ENCODE measurements at places on chromosomes 5 and 9. TPM values are rescaled to one million over a fixed set of nuclear protein-coding genes. Genes with fewer than 3 reads are reported as not detected.

DNA sequence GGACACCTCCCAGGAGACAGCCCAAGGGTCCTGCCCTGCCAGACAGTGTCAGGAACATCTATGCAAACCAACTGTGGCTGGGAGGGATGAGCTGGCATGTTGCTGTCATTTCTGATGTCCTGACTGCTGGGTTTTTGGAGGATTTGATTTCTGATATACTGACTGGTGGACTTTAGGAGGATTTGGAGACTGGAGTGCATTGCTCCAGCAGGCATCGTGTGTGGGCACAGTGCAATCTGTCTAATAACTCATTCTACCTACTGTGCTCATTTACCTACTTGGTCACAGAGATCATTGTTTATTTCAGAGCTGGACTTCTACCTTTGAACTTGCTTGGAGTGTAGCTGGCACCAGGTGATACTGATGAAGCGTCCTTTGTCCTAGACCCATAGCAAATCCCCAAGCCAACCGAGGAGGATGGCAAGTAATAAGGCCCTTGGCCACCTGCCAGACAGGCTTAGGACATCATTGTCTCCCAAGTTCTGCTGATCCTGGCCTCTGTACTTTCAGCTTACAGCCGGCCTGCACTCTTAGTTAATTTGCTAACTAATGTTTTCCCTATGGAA is 124.3 kb upstream of the ICE1 start:
- DNase-seq = peak; percentile 92

GRCh38 chr5:50675385-50675784 is 8.9 kb downstream of the PARP8 start:
- no peak for DNase-seq

DNA sequence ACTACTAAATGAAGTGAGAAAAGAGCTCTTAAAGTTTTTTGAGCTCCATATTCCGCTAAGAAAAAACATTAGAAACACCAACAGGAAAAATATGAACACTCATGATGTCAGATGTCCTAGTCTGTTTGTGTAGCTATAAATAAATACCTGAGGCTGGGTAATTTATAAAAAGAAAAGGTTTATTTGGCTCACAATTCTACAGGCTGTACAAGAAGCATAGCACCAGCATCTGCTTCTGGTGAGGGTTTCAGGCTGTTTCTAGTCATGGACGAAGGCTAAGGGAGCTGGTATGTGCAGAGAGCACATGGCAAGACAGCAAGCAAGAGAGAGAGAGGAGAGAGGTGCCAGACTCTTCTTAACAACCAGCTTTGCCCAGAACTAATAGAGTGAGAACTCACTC is 186.2 kb downstream of the PLK2 start:
- DNase-seq = no peak

DNA sequence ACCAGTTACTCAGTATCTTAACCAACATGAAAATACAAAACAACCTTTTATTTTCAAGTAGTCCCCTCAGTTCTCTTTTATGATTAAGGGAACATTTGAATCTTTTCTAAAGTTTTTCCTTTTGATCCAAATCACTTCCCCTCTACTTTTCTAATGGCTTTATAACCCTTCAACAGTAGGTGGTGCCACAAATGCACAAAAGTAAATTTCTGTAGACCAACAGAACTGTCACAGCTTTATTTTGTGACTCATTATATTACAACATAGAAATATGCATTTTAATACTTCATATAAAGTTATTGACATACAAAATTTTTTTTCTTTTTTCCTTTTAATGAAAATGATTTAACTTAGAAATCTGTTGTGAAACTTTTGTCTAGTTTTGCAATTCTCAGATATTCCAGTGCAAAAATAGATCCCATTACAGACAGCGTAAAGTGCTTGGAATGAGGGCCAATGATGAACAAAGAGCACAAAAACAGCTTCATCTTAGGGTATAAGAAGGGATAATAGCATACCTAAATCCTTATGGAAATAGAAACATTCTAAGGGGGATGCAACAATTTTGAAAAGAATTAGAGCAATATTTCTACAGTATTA is 17.0 kb downstream of the NIPSNAP3B start:
- DNase-seq = no peak

- no peak for DNase-seq
Observed at GRCh38 chr5:66661149-66661548, 65.0 kb downstream of the MAST4 start.

GRCh38 chr5:31362529-31362900 is 169.0 kb downstream of the CDH6 start:
- no peak for DNase-seq

DNA sequence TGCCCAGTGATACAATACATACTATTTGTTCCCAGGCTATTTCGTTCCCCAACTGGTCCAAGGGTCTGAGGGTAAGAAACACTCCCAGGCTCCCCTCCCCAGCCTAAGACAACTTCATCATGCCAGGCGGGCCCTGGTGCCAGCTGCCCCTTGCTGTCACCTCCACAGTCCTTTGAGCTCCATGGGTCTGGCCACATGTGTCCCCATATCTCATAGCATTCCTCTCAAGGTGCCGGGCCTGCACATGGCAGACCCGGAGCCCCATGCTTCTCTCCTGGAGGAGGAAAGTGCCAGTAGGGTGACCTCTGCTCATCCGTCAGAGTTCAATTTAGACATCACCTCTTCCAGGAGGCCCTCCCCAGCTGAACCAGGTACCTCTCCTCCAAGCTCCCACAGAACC is 120.5 kb downstream of the C5orf15 start:
- no peak for DNase-seq

DNA sequence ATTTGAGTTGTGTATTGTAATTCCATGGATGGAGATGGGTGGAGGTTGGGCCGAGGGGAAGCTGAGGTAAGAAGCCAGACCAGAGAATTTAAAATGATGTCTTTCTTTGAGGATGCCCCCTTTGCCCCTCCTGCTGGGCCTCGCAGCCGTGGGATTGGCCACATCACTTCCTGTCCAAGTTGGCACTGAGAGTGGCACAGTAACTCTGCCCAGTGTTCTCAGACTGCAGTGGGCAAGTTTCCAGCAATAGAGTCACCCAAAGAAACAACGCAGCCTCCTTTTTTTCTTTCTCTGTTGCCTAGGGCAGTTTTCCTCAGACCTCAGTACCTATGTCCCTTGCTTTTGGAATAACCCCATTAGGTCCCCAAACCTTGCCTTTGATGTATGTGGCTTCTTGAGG is 306.6 kb upstream of the DMRT1 start:
- DNase-seq = no peak

- DNase-seq = no peak
Observed at GRCh38 chr5:118990582-118990981, 2.2 kb upstream of the DTWD2 start.

- no peak for DNase-seq
Observed at GRCh38 chr5:146016764-146017484, 80.5 kb downstream of the SH3RF2 start.

- no peak for DNase-seq
Observed at GRCh38 chr9:18365651-18366050, 108.3 kb upstream of the ADAMTSL1 start.

GRCh38 chr9:92245005-92245797 is 48.3 kb downstream of the IARS1 start:
- DNase-seq = no peak

DNA sequence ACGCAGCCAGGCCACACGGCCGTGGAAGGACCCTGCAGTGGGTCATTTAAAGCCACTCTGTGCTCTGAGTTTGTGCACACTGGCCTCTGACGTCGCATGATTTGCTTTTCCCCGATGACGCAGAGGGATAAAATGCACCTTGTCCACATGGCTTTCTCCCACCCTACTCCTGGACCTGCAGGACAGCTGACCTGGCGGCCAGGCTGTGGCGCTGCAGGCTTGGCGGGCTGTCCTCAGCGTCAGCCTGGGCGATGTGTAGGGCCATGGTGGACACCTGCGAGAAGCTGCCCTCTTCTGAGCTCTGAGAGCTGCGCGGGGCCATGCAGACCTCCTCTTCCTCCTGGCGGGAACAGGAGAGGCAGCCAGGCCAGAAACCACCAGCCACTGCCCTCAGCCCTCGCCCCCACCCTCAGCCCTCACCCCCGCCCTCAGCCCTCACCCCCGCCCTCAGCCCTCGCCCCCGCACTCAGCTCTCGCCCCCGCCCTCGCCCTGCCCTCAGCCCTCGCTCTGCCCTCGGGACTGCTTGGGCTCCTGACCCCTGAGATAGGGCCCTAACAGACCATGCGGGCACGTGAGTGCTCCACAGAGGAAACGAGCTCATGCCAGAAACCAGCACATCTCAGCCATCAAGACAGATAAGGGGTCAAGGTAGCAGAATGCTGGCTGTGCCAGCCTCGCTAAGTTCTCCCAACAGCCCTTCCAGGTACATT is 20.0 kb upstream of the SCGB3A1 start:
- no peak for DNase-seq

- peak; percentile 24 for DNase-seq
Observed at GRCh38 chr5:155729684-155730059, 597.3 kb upstream of the SGCD start.

GRCh38 chr5:180283026-180283615 is 8.8 kb downstream of the MAPK9 start:
- no peak for DNase-seq

- no peak for DNase-seq
Observed at GRCh38 chr5:17436350-17436749, 61.7 kb upstream of the TAF11L2 start.

DNA sequence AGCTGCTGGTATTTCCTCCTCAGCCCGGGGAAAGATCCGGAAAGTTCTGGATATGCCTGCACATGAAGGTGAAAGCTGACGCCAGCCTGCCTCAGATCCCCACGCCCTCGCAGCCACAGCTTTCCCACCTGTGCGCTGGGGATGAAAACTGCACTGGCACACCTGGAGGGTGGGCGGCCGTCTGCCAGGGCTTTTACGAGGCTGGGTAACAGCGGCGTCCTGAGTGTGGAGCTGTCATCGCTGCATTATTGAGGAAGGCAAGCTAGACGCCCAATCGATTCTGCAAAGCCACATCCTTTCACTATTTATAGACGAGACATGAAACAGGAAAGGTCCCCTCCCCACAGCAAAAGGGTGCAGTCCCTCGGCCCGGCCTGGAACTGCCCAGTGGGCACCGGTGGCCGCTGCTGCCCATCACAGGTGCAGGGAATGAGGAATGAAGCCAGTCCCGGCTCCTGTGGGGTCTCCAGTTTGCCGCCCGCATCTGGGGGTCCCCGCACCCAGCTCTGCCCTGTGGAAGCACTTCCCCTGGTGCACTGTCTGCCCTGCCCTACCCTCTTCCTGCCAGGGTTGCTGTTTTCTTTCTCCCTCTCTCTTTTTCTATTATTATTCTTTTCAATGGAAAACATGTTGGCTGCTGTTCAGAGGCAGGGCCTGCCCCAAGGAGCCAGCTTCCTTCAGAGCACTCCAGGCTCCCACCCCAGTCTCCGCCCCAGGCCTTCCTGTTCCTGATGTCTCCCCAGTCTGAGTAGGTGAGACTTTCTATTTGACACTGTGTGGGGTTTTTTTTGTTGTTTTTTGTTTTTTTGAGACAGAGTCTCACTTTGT is 7.0 kb downstream of the NOTCH1 start:
- DNase-seq = no peak

DNA sequence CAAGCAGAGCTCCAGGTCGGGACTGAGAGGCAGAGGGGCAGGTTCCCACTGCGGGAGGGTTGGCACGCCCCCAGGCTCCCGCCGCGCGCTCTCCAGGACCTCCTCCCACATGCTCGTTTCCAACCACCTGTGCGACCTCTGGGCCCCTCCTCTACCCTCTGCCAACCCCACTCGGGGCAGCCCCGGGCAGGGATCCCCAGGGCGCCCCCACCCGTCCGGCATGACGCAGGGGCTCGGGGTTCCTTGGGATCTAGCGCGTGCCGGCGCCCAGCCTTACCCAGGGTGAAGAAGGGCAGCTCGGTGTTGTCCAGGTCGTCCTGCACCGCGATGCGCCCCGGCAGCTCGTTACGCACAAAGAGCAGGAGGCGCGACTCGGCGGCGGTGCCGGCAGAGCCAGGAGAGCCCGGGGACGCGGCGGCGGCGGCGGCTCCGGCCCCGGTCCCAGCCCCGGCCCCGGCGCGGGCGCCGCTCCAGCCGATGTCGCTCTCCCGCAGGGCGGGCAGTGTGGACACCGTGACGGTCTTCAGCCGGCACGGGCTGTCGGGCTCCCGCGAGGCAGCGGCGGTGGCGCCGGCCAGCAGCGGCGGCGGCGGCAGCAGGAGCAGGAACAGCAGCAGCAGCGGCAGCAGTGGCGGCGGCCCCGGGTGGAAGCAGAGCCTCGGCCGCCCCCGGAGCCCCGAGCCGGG is 494 bp downstream of the ASTN2 start:
- peak; percentile 49 for DNase-seq

DNA sequence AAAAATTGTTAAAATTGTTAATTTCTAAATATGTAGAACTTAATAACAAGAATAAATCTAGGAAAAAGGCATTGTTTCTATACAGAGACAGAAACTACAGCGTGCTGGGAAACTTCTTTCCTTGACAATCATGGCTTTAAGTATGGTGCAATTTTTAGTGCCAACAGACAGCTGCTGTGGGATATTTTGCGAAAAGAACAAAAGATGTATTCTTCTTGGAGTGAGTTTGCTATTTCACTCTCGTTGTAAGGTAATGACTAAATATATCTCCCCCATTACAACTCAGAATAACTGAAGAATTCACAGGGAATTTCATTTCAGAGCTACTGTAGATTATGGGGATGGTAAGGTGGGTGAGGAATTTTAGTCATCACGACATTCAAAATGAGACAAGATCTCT is 2055.0 kb upstream of the ACO1 start:
- DNase-seq = no peak

DNA sequence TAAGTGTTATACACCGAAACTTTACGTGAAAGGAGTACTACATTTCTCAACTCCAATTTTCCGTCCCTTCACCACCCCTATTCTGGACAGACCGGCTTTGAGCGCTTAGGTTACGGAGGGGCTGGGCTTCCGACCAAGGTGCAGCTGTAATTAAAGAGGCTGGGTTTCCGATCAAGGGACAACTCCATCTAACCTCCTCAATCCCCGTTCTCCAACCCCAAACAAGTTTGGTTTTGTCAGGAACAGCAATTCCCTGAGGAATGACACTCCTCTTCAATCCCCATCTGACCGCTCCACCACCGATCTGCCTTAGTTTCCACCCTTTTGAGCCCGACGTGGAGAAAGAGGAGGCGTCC is 577 bp downstream of the TUT7 start:
- no peak for DNase-seq

DNA sequence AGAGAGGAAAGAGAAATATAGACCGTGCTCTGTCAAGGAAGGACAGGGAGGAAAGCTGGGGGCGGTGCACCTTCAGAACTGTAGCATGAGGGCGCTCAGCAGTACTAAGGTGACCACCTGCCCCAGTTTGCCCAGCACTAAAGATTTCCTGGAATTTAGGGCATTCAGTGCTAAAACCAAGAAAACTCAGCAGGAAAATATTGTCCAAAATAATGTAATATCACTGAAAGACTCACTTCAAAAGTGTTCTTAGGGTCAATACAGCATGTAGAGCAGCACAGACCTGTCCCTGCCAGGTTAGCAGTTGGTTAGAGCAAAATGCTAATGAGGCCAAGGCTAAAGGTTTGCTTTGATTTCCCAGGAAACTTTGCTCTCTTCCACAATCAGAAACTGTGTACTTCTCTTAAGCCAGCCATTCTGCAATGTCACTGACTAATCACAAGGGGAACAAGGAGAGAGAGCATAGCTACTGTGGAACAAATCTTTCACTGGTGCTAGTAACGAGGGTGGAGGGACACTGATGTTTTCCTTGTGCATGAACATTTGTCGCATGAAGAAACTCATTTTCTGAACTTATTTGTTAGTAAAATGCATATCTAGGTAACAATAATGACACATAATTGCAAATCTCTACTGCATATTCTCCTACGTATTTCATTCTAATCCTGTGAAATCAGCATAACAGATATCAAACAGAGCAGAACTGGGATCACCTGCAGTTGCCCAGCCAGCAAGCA is 53.0 kb upstream of the GRAMD2B start:
- DNase-seq = no peak

The SPATA9 gene
- total RNA-seq = 0.35 TPM

The CCDC152 gene
- not detected for total RNA-seq

The GDA gene
- total RNA-seq = 47.9 TPM

The SLC6A3 gene
- not detected for total RNA-seq
